ENCODE measurements at places on chromosomes 6 and 20. TPM values are rescaled to one million over a fixed set of nuclear protein-coding genes. Genes with fewer than 3 reads are reported as not detected.

GRCh38 chr20:12528591-12529041 is 480.2 kb upstream of the SPTLC3 start:
- DNase-seq, result no peak

- peak; percentile 68 for DNase-seq
Measured at GRCh38 chr6:2857580-2858337, 16.1 kb upstream of the SERPINB1 start.

GRCh38 chr6:128848212-128848935 is 34.6 kb upstream of the LAMA2 start:
- no peak for DNase-seq

DNA sequence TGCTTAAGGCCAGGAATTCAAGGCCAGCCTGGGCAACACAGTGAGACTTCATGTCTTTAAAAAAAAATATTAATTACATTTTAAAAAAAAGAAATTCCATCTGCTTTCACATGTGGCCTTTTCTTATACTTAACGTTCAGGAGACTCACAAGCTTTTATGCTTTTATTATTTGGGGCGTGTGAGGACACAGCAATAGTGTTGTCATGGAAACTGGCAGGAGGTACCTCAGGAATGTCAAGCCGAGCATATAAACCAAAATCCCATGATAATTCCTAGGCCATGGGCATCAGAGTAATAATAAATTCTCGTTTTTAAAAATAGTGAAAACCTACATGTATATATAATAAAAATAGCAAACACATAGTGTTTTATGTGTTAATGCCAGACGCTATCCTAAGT is 89.8 kb downstream of the IYD start:
- no peak for DNase-seq

- no peak for DNase-seq
Measured at GRCh38 chr6:33433001-33433543, 13.2 kb downstream of the SYNGAP1 start.

GRCh38 chr20:38330638-38331037 is 15.6 kb upstream of the LBP start:
- DNase-seq, result no peak

- no peak for DNase-seq
Measured at GRCh38 chr20:4736875-4737274, 15.2 kb downstream of the PRND start.

- DNase-seq, result no peak
Measured at GRCh38 chr20:59014680-59015389, 4.4 kb upstream of the TUBB1 start.

DNA sequence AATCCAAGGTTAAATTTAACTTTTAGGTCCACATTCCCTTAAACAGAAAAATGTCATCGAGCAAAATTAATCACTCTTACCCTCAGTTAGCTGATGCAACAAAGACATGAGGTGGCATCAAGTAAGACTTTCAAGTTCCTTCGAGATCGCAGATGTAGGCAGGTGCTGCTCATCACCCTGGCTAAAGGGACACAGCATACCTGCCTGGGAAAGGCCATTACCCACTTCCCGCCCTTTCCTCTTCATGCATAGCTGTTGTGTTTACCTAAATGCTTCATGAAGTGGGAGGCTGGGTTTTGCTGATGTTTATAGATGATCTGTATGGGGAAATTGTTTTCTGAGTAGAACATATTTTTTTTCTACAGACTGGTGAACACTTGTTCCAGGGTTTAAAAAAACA is 67.7 kb downstream of the GFRA4 start:
- DNase-seq, result no peak

GRCh38 chr6:44264154-44265006 is 971 bp downstream of the NFKBIE start:
- no peak for DNase-seq

- DNase-seq, result no peak
Measured at GRCh38 chr6:96851858-96852257, 14.6 kb upstream of the GPR63 start.

DNA sequence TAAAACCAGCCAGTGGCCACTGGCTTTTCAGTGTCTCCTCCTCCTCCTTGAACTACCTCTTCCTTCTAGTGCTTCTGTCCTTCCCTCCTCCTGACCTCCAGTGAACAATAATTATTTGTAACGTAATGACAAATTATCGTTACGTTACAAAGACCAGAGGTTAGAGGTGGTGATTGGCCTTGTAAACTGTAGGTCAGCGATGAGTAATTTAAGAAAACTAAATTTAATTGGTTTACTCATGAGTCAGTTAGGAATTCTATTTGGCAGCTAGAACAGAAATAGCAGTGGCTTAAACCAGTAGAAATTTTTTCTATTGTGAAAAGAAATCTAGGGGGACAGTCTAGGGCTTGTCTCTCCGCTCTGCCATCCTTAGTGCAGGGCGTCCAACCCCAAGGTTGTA is 38.8 kb downstream of the PPARD start:
- DNase-seq, result peak; percentile 40

DNA sequence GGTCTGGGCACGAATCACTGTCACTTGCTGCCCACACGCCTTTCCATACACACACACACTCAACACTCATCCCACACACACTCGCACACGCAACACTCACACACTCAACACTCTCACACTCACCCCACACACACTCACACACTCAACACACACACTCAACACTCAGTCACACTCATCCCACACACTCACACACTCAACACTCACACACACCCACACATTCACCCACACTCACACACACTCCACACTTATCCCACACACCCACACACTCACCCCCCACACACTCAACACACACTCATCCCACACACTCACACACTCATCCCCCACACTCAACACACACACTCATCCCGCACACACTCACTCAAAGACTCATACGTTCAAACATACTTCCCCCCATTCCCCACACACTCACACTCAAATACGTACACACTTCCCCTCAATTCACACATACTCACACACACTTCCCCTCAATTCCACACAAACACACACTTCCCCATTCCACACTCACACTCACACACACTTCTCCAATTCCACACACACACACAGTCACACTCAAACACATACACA is 9.0 kb upstream of the HRH3 start:
- DNase-seq, result no peak

DNA sequence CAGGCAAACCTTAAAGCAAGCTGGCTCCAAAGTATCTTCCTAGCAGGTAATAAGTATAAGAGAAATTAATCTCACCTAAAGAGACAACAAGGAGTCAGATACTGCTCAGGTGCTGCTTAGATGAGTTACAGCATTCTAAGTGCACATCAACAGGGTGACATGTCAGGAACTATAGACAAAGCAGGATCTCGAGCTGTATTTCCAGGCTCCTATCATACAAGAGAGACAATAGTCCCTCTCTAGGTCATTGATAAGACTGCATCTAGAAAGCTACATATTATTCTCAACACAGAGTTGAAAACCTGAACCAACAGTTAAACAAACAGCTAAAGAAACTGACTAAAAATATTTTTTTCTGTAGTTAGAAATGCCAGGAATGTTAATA is 3.9 kb downstream of the PTPRK start:
- DNase-seq, result no peak

The EEF1E1 gene
- 154 TPM for total RNA-seq

The PHACTR3 gene
- not detected for total RNA-seq

The EFCAB8 gene
- 0.06 TPM for total RNA-seq

The SIM1 gene
- 1.1 TPM for total RNA-seq

The DNAH8 gene
- not detected for total RNA-seq
